ENCODE measurements at places on chromosomes 13 and 19.

DNA sequence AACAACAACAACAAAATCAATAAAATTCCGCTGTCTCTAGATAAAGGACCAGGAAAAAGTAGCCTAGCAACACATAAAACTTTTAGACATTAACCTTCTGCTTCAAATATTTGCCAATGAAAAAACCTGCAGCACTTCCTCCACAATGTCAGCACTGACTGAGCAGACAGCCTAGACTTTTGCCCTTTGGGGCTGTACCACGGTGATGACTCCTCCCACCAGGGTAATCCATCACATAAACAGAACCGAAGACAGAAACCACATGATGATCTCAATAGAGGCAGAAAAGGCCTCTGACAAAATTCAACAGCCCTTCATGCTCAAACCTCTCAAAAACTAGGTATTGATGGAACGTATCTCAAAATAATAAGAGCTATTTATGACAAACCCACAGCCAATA, 30.2 kb upstream of the TRPC4 start:
- no peak for DNase-seq

- DNase-seq, result no peak
These were observed 4.2 kb upstream of the ISYNA1 start for GRCh38 chr19:18441804-18442788.

DNA sequence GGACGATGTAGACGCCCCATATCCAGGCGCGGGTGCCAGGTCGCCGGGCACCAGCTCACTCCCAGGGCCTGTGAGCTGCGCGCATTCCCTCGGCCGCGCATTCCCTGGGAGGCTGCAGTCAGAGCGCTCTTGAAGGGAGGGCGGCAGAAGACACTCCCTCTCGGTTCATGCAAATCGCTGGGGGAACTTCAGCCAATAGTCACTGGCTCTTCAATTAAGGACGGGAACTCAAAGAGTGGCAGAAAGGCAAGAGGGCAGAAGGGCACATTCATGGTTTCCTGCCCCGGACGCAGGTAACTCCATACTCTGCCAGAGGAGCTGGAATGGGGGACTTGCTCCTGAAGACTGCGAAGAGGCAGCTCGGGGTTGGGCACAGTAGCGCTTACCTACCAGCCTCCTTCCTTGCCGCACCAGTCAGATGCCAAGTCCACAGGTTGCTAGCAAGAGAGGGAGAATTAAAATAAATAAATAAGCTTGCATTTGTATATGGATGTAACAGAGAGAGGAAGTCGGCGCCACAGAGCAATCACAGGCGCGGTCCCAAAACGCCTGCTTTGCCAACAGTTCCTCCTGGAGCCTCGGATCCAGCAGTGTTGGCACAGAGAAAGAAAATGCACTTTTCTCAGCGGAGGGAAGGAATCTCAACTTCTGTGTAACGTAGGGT, 459 bp downstream of the PCDH20 start:
- DNase-seq, result no peak

DNA sequence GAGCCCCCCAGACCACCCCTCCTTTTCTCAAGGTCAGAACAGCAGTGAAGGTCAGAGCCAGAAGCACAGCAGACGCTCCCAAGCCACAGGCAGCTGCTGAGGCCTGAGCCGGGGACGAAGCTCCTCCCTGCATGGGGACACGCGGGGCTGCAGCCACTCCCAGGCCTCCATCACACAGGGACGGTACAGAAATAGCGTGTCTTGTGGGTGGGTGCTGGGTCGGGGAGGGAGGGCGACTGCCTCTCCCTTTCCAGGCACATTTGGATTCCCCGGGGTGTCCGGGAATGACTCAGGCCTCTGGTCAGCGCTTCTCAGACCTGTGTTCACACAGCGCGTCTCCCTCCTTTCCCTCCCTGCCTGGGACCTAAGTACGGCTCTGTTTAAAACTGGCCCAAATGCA, 33.2 kb downstream of the RASA3 start:
- no peak for DNase-seq

- peak; percentile 50 for DNase-seq
These were observed 7.7 kb upstream of the TMEM161A start for GRCh38 chr19:19145684-19146608.

GRCh38 chr13:20049558-20050473, 91.3 kb downstream of the ZMYM2 start:
- DNase-seq, result no peak

DNA sequence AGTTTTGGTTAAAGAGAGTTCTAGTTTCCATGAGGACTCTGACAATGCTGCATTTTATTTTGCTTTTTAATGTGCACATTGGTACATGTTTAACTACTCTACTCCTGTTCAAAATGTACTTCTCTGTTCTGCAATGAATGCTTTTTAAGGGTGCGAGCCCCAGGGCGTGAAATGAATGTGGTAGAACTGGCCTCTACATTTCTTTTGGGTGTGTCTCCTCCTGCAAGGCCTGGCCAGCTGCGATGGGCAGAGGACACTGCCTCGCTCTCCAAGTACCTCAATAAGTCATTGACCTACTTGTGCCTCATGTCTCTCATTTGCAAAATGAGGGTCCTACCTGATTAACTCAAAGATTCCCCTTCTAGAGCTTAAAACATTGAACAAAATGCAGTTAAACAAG, 6.7 kb downstream of the RGS9BP start:
- DNase-seq, result no peak

DNA sequence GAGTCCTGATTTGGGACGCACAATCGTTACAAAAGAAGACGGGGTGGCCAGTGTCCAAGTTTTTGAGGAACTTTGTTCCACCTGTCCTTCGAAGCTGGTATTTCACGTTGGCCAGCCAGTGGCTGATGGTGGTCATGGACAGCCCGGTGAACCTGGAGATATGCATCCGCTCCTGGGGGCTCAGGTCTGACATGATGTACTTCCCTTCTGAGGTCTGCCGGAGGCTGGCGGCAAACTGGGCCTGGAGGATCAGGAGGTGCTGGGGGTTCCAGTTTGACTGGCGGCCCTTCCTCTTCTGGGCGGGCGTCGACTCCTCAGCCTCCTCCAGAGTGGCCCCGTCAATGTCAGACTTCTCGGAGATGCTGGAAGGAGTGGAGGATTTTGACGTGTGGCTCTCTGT, 72.4 kb downstream of the TSHZ3 start:
- no peak for DNase-seq

- peak; percentile 33 for DNase-seq
These were observed 84.0 kb downstream of the MZT1 start for GRCh38 chr13:72643311-72643989.

GRCh38 chr13:21932996-21933395, 262.1 kb downstream of the FGF9 start:
- DNase-seq, result no peak

GRCh38 chr19:52398081-52398441, 412 bp downstream of the ZNF528 start:
- no peak for DNase-seq

DNA sequence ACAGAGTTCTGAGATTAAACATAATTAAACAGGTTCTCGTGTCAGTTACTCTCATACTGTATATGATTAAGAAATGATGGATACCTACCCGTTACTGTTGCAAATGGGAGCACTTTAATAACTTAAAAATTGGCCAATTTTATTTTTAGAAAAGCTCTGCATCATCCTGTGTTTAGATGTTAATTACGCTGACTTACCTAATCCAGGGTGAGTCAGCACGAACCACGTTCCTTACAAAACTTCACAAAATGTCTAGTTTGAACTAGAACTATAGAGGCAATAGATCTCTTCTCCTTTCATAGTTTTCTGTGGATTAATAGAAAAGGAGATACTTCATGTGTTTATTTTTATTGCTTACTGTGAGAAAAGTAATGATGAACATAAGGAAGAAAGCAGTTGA, 363.9 kb downstream of the MYO16 start:
- DNase-seq, result no peak

DNA sequence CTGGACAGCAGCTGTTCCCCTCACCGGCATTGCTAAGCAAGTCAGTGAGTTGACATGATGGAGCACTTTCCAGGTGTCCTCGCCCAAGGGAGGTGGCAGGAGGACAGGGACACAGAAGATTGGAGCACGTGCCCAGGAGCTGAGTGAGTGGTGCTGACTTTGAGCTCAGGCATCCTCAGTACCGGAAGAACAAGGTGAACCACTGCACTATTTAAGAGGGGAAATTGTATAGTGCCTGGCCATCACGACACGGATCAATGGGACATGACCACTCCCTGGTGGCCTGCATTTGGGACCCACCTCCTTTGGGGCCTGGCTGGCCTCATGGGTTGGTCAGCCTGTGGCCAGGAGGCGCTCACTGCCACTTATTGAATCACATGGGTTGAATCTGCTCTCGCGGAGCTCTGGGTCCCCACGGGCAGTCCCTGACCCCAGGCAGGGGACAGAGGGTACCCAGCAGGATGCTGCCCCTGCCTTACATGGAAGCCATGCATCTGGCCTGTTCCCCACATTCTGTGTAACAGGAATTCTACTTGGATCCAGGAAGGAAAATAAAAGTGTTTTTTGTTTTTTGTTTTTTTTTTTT, 206.9 kb upstream of the ZNF536 start:
- DNase-seq, result no peak

- DNase-seq, result no peak
These were observed 248.8 kb downstream of the RGCC start for GRCh38 chr13:41706152-41706551.

All from Jurkat, Clone E6-1 (cell line).